Brain pericyte (primary cell): ENCODE measurements at places on chromosomes 11 and 22.

DNA sequence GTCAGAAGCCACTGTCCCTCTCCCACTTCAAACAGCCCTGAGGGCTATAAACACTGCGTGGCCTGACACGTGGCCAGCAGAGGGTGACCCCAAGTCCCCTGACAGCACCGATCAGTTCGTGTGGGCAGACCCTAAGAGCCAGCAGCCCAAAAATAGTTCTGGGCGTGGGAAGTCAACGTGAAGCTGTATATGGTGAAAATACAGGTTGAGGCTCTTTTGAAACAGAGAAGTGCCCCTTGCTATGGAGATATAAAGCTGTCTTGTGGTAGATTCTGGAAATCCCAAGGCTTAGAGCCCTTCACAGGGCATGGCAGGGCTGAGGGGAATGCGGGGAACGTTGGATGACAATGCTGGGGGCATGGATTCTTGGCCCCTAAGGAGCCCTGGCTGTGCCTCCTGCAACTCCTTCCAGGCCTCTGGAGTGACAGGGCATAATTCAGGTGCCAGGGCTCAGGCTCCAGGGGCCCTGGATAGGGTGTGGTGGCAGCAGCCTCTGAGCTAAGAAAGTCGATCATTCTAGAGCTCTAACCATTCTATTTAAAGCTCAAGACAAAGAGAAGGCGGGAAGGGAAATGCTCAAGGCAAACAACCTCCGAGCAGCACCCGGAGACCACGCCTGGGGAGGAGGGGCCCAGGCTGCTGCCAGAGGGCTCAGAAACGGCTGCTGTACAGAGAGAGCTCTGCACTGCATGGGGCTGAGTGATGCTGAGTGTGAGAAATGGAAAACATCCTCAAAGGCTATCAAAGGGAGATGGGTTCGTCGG lies 60.4 kb upstream of the CD5 start:
- DNase-seq = peak; percentile 10

GRCh38 chr11:122633219-122633829 lies 22.2 kb upstream of the UBASH3B start:
- DNase-seq = peak; percentile 29

- DNase-seq = no peak
Measured at GRCh38 chr11:18461909-18462308, 6.3 kb downstream of the LDHAL6A start.

- no peak for DNase-seq
Measured at GRCh38 chr11:122434786-122435185, 220.7 kb upstream of the UBASH3B start.

DNA sequence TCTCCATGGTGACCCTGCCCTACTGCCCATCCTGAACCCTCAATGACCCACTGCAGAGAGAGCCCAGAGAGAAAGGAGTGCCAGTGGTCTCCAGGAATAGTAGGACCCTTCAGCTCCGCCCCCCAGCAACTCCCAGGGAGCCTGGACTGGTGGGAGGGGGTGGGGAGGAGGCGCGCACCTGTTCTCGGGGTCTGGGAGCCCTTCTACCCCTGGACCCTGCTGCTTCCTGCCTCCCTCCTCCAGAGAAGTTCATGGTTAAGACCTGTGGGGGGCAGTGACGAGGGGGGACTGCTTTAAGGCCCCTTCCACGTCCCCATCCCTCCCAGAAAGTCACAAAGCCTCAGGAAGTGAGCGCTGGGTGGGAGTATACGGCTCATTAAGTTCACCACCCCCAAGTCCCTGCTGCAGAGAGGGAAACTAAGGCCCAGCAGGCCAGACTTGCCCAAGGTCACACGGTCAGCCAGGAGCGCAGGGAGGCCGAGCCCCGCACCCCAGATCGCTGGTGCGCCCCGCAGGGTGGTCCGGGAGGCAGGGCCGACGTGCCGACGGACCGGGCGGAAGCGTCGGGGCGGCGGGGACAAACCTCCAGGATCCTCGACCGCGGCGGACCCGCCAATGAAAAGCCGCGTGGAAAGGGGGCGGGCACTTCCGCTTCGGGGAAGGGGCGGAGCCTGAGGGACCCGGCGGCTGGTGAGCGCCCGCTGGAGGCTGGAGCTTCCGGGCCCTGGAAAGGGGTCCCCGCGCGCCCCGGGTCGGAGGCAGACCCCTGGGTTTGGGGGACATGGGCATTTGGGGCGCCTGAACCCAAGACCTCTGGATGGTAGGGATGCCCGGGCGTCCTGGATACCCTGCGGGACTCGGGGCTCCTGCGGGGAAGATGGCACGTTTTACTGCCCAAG lies at the start of the genes NUDT22 and TRPT1:
Gene NUDT22 (plus strand): TSS at position 667 of the 899 bp plus-strand sequence. CDS start 379 bp downstream, outside the sequence.
Gene TRPT1 (minus strand): TSS at position 579 of the 899 bp plus-strand sequence. CDS start 326 bp downstream, at position 253.
- DNase-seq = no peak

- no peak for DNase-seq
Measured at GRCh38 chr22:46121523-46122287, 28.6 kb upstream of the PPARA start.

DNA sequence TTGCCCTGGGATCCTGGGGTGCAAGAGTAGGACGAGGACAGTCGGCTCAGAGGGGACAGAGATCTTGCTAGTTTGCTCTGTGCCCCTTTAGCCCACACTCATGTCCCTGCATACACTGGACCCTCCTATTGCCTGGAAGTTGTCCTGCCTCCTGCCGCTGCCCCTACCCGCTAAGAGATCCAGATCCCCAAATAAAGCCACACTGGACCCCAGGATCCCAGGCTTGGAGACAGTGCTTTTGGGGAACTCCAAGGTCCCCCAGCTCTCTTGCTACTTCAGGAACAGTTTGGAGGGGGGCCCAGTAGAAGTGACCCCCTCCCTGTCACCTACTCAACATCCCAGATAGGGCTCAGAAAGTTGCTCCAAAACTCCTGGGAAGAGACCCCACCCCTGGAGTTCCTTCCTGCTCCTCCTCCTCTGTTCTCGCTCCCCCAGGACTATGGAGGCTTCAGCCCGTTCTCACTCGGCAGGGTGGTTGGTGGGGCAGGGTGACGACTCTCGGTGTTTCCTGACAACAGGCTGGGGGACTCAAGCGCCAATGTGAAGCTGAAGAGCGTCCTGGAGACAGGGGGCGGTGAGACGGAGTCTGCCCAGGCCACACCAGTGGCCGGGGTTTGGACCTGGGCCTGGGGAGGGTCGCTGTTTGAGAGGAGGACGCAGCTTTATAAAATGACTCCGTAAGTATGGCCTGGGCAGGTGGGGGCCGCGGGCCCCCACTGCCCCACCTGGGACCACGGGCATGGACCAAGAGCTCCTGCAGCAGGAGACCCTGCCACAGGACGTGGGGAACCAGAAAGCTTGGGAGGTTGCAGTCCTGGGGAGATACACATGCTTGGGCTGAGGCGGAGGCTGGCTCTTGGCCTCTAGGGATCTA lies 19.2 kb upstream of the TUB start:
- DNase-seq = no peak

DNA sequence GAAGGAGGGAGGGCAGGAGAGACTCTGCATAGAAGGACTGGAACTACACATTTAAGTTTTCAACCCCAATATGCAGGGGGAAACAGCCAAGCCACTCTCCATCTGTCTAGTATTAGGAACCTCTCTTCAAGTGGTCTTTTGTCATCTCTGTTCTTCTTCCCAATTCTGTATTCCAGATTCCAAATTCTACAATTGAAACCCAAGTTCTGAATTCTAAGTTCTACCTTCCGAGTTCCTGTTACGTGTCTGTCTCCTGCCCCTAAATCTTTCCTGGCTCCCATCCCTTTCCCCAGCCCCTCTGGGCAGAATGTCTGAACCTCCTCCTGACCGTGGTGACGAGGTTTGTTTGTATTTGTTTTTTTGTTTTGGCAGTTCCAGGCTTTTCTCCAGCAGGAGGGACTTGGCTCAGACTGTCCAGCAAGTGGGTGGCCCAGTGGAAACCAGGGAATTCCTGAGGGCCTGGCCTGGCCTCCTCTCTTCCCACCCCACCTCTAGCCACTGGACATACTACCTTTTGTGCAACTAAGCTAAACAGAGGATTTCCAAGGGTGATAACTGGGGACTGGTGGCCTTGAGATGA lies 1.6 kb upstream of the THOC5 start:
- no peak for DNase-seq

GRCh38 chr11:120306519-120307242 lies 18.4 kb upstream of the TLCD5 start:
- DNase-seq = no peak

DNA sequence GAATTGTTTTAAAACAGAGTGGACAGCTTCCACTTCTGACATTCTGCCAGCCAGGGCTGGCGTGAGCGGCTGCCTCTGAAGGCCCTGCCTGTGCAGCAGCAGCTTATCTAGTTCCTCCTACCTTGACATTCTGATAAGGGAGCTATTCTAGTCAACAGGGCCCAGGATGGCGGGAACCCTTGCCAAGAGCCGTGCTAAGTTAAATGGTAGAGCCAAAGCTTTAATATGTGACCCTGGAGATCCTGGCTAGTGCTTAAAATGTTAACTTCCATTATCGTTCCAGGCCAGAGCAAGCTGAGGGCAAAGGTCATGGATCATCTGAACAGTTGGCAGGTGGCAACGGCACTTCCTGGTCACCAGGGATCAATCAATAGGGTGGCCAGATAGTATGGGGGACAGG lies 3.5 kb downstream of the KCNJ5 start:
- no peak for DNase-seq

- DNase-seq = no peak
Measured at GRCh38 chr11:73215191-73216134, 2.6 kb upstream of the P2RY2 start.

- DNase-seq = no peak
Measured at GRCh38 chr11:28476049-28476448, 367.9 kb downstream of the METTL15 start.

DNA sequence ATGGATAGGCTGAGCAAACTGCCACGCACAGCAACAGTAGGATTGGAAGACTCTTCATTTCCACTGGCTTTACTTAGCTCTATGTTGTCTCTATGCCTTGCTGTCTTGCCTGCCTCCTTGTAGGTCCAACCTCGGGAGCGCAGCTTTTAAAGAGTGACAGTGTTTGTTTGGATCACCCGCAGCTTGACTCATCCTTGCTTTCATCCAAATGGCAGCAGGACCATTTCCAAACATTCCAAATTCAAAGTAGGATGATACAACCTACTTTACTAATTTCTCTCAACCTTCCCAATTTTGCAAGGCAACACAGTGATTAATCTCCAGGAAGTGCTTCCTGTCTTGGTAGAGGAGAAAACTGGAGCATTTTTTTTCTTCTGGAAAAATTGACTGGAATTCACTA lies at the start of gene MMP3:
Gene MMP3 (minus strand): TSS at position 121 of the 400 bp plus-strand sequence. CDS start 63 bp downstream, at position 58.
- DNase-seq = no peak

- DNase-seq = no peak
Measured at GRCh38 chr11:11468954-11469353, 115.9 kb upstream of the CSNK2A3 start.

DNA sequence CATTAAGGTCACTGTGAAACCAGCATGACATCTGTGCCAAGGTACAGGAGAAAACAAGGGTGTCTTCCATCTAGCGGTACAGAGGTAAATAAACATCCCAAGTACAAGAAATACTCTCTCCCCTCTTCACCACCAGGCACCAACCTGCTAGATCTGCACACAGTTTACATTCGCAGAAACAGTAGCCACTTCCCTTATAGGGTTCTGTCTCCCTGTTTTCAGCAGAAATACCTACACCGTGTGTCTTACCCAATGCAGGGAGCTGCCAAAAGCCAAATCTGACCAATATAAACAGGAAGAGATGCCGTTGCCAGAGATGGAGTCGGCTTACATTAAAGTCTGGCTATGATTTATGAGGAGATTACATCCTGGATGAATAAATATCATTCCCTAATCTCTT lies 1.2 kb downstream of the SCN4B start:
- no peak for DNase-seq

GRCh38 chr11:64395545-64396078 lies 36.6 kb downstream of the RPS6KA4 start:
- DNase-seq = no peak

DNA sequence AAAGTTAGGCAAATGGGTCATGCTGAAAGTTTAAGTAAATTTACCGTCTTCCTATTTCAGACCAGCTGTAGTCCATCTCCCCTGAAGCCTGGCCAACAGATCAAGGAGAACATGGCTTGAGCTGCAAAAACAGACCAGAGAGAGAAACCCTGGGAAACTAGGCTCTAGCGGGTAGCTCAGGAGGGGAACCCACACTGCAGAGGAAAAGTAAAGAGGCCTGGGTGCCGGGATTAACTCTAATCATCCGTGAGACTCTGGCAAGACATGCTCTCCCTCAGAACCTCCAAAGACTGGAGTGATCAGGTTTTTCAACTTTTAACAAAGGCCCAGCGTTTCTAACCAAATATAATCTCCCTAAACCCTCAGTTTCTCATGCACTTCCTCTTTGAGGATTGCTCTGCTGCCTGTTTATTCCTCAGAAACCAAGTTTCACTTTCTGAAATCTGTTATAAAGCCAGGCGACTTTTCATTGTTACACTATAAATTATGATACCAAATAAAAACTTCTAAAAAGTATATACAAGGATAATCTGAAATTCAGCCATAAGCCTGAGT lies 67.5 kb downstream of the GAB2 start:
- DNase-seq = peak; percentile 47

DNA sequence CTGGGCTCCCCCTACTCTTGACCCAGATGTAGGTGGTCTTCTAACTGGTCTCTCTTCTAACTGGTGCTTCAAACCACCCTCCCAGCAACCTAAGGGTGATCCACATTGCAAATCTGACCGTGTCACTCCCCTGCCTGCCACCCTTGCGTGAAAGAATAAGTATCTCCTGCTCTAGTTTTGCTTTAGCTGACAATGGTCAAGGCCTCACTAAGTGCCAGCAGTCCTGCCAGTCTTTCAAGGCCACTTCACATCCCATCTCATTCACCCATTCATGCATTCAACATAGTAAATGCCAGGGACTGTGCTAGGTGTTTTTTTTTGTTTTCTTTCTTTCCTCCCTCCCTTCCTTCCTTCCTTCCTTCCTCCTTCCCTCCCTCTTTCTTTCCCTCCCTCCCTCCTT lies 2.3 kb upstream of the KCTD17 start:
- DNase-seq = no peak

GRCh38 chr11:34603129-34604001 lies 17.5 kb upstream of the EHF start:
- no peak for DNase-seq
